ENCODE measurements at places on chromosomes 1 and 21.
A peak's percentile ranks its signal among the peaks of the same experiment; 100 is the strongest.

DNA sequence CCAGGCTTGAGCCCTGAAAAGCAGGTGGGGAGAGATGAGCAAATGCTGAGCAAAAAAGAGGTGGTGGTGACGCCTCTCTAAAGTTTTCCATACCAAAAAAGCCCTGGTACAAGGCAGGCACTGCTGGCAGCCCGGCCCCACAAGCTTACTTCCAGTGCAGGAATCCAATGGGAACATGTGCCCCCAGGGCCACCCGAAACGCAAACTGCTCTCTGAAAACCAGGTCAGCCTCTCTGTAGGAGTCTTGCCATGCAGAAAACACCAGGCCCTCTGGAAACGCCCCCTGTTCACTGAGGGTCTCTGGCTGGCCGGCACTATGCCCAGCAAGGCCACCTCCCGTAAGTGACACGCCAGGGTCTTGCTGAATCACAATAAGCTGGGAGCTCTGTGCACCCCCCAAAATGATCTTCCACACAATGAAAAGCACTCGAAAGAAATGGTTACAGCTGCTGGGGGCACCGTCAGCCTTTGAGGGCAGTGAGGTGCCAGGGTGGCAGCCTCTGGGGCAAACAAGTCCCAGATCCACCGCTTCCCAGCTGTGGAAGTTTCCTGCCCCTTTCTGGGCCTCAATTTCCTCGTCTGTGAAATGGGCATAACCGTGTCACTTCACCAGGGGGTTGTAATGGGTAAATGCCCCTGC is 170.5 kb downstream of the TOMM20 start:
- DNase-seq: no peak

GRCh38 chr1:166136699-166137401 is 30.0 kb downstream of the FAM78B start:
- DNase-seq: no peak

- DNase-seq: no peak
Measured at GRCh38 chr1:56834137-56834900, 15.1 kb upstream of the FYB2 start.

GRCh38 chr1:150574260-150575071 is 4.9 kb downstream of the MCL1 start:
- DNase-seq: no peak

DNA sequence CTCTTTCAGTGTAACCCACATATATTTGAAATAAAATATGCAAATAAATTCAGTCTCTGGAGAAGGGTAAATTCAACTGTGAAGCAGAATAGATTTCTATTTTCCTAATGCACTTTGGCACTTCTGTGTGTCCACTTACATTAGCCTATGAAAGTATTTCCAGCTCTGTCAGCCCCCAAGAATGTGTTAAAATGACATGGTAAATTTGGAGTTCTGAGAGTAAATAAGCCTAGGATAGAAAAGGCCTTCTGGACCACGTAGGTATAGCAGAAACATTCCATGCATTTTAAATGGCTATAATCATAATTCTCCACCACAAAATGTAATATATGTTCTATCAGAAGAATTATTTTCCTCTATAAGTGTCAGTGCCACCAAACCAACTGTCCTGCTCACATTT is 276.2 kb downstream of the NEGR1 start:
- DNase-seq: no peak

DNA sequence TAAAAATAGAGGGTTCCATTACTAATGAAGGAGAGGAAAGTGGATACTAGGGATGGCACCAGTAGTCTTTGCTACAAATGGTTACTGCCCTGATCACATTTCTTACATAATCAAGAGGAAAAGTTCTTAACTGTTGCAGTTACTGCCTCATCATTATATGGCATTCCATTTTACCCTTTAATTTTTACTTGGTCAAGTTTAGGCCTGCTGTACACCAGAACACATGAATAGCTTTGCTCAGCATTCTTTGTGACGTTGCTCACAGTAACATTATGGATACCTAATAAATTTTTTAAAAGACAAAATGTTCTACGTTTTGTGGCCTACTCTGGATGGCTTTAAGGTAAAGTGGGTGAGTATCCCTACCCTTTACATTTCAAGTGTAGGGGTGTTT is 38.6 kb upstream of the CR1L start:
- DNase-seq: no peak

DNA sequence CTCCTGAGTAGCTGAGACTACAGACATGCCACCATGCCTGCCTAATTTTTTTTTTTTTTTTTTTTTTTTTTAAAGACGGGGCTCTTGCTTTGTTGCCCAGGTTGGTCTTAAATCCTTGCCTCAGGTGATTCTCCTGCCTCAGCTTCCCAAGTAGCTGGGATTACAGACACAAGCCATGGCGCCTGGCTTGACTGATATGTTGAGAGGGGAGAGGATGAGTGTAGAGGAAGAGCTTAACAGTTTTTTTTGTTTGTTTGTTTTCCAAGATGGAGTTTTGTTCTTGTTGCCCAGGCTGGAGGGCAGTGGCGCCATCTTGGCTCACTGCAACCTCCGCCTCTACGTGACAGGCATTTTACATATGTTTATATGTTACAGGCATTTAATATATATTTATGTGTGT is 2.5 kb downstream of the SRP9 start:
- DNase-seq: no peak

GRCh38 chr1:150560011-150560438 is 10.8 kb downstream of the ADAMTSL4 start:
- no peak for DNase-seq

GRCh38 chr1:111904478-111905218 is 84.8 kb downstream of the KCND3 start:
- no peak for DNase-seq

GRCh38 chr1:82387012-82387366 is 586.3 kb downstream of the ADGRL2 start:
- no peak for DNase-seq

DNA sequence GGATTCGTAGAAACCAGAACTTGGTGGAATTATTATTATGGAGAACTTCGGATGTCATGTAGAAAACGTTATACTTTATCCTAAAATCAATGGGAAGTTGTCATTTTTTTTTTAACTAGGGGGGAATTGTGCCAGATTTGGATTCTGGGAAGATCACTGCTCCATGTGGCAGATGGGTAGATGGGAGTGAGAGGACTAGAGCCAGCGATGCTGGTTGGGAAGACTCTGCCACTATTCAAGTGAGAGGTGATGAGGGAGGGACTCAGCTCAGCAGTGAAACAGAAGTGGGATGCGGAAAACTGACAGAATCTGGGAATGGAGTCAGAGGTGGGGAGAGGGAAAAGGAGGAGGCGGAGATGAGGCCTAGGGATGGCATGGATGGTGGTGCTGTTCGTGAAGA is 81.1 kb upstream of the HMGB4 start:
- no peak for DNase-seq

DNA sequence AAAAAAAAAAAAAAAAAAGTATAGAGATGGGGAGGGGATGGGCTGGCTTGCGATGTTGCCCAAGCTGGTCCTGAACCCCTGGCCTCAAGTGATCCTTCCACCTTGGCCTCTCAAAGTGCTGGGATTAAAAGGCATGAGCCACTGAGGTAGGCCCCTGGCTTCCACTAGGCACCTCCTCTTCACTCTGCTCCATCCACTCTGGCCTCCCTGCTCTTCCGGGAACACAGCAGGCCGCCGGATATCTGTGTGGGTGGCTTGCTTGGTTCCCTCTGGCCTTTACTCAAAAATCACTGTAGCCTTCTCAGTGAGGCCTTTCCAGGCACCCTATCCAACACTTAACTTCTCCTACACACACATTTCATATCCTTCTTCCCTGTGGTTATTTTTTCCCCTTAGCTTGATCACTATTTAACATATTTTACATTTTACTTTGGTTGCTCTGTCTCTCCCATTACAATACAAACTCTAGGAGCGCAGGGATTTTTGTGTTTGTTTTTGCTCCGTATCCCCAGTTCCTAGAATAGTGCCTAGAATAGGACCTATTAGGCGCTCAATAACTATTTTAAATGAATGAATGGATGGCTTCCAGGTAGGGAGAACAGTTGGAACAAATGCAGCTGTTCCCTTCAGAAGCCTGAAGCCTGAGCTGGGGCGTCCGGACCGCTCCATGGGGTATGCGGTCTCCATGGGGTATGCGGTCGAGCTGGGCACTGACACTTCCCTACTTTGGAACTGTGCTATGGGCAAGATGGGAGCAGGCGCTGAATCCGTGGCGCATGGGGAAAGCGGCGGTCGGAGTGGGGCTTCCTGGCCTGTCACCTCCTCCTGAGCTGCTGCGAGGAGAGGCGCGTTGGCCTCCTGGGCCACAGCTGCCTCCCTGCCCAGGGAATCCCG is 46.7 kb downstream of the H3-3A start:
- DNase-seq: no peak

GRCh38 chr1:14090062-14090461 is 390.1 kb downstream of the PRDM2 start:
- no peak for DNase-seq

GRCh38 chr1:206566999-206567398 is 45.3 kb downstream of the EIF2D start:
- no peak for DNase-seq

- DNase-seq: no peak
Measured at GRCh38 chr21:39527664-39528381, 76.1 kb downstream of the SH3BGR start.

- no peak for DNase-seq
Measured at GRCh38 chr1:71653952-71654351, 573.1 kb upstream of the ZRANB2 start.

DNA sequence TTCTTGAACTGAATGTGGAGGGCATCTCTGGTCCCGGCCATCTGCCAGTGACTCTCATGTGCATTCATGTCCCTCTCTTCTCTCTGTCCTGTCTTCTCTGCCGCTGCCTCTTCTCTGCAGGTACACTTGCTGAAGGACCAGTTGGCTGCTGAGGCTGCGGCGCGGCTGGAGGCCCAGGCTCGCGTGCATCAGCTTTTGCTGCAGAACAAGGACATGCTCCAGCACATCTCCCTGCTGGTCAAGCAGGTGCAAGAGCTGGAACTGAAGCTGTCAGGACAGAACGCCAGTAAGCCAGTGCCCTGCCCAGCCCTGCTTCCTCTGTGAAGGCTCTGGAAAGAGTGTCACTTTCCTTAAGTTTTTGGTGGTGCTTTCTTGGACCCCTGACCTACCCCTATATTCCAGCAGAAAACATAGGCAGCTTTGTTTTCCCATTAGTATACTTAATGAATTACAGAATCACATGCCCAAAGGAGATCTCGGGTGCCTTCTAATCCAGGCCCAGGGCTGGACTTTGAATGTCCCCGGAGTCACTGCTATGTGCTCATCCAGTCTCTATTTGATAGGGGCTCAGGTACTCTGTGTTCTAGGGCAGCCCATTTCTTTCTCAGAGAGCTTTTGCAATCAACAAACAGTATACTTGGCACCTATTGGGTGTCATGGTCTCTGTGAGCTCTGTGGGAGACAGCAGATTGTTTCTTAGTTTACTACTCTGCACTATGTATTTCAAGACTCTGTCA is 11.2 kb downstream of the SPATA46 start:
- no peak for DNase-seq

- no peak for DNase-seq
Measured at GRCh38 chr1:33903210-33903589, 39.3 kb downstream of the HMGB4 start.

- DNase-seq: no peak
Measured at GRCh38 chr1:78004719-78005447, at the start of gene DNAJB4. Gene DNAJB4 (plus strand): TSS chr1:78004939. CDS start chr1:78005111, 172 bp downstream.

GRCh38 chr1:246506674-246507481 is at the start of gene SMYD3:
Gene SMYD3 (minus strand): TSS chr1:246507279.
- DNase-seq: peak; percentile 61

DNA sequence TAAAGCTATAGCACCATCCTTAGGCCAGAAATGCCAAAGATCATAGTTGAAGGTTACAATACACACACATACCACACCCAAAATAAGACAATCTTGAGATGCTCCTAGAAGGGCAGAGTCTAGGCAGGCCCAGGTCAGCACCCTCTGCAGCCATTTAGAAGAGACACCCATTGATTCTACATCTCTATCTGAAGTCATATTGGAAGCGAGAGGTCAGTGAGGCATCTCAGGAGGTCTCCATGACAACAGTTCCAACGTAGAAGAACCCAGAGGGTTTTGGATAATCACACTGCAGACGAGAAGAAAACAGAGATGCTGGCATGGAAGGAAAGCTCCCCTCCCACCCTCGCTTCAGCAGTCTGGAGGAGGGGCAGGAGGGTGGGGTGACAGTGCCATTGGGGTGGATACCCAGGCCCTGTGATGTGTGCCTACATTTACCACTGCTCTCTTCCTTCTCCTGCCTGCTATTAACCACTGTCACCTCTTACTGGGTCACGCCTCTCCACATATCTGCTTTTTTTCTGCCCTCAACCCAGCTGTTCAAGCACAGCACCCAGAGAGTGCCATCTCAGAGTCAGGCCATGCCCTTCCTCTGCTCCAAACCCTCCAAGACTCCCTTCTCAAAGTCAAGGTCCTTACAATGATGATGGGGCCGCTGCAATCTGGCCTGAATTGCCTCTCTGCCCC is 6.2 kb downstream of the TMCO4 start:
- DNase-seq: no peak

- DNase-seq: no peak
Measured at GRCh38 chr21:21387916-21388315, 389.7 kb downstream of the NCAM2 start.

DNA sequence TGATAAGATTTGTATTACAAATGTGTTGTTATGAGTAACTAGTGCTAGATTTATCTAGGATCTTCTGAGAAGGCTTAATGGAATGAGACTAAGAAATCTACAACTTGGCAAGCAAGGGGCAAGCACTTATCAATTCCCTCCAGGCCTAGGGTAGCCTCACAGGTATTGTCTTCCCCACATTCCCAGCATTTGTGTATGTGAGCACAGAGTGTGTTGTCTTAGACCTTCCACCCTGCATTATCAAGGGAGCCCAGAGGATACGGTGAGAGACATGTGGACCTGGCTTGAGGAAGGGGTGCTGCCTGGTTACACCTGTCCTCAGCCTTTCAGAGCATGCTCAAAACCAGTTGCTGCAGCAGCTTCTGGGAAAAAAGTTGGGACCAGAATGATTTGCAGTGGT is 327.2 kb downstream of the MRPL39 start:
- DNase-seq: no peak

GRCh38 chr1:107443027-107443426 is 302.2 kb downstream of the NTNG1 start:
- DNase-seq: no peak

DNA sequence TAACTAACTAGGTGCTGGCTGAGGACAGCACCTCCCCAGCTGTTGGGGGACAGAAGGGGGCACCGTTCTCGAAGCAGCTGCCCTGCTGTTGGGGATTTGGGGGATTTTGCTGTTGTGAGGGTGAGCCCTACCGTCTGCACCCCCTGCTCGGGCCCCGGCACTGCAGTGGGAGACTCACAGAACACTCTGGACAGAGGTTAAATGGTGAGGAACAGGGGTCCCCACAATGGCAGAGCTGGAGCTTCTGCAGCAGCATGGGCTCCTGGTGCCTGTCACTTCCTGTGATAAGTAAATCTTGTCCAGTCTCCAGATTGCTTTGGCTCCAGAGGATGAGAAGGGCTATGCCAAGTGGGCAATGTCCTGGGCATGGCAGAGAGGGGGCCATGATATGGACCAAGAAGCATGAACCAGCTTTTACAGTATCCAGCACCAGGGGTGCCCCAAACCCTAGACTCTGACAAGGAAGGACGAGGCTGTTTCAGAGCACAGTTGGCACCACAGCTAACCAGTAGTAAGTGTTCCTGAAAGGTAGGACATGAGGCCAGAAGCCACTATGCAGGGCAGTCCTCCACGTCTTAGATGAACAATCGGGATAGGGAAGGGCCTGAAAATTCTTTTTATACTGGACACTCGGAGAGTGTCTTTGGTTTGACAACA is 365.1 kb upstream of the VAMP3 start:
- no peak for DNase-seq

All from stimulated activated CD8-positive, alpha-beta memory T cell treated with anti-CD3 and anti-CD28 coated beads, Interleukin-12 subunit alpha, Interleukin-12 subunit beta, amount 100 ng/mL, for 4 hours (primary cell).